ENCODE measurements at places on chromosomes 6 and 20.
A peak's percentile ranks its signal among the peaks of the same experiment; 100 is the strongest.

- DNase-seq: no peak
Measured at GRCh38 chr6:104418125-104418524, 441.6 kb downstream of the HACE1 start.

GRCh38 chr6:34810017-34810882, 18.4 kb downstream of the BLTP3A start:
- no peak for DNase-seq

GRCh38 chr20:36439040-36439730, 102.1 kb upstream of the MYL9 start:
- DNase-seq: peak; percentile 87

GRCh38 chr6:106637051-106637716, 7.8 kb downstream of the QRSL1 start:
- DNase-seq: no peak

DNA sequence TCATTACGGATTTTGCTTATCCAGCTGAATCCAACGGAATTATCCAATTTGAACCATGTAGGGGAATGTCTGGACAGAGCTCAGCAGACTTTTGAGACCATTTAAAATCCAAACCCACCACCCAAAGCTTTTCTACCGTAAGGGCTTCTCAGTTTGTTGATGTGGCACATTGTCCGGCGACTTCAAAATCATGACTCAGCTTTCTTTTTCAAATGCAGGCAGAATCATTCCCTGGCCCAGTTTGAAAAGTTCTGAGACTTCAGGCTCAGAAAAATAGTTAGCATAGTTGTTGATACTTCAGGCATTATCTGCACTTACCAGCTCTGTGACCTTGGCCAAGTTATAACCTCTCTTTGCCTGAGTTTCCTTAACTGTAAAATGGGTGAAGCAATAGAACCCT, 182.2 kb downstream of the PTPRT start:
- no peak for DNase-seq

- no peak for DNase-seq
Measured at GRCh38 chr6:97133067-97133466, 149.9 kb downstream of the MMS22L start.

GRCh38 chr6:132763269-132763668, 5.6 kb upstream of the VNN2 start:
- no peak for DNase-seq
